A549 (cell line): ENCODE measurements at places on chromosomes 7 and 10.
A peak's percentile ranks its signal among the peaks of the same experiment; 100 is the strongest.

GRCh38 chr7:130417213-130417612, 23.6 kb downstream of the CEP41 start:
- DNase-seq, result no peak

DNA sequence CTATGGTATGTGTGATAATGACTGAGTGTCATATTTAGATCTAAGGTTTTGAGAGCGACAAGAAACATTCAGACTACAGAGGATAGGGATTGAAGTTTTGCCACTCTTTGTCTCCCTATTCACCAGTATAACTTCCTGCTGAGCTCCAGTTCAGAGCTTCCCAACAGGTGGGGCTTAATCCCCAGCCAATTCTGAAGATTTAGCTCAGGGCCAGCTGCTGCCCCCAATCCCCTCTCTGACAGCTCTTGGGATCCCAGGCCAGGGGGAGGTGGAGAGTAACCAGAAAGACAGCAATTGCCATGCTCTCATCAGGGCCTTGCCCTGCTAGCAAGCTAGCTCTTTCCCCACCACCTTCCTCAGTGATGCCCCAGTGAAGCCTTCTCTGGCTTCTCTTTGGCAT, 57.8 kb downstream of the TRIL start:
- DNase-seq, result no peak

GRCh38 chr10:109022417-109023049, 900.8 kb downstream of the XPNPEP1 start:
- no peak for DNase-seq

DNA sequence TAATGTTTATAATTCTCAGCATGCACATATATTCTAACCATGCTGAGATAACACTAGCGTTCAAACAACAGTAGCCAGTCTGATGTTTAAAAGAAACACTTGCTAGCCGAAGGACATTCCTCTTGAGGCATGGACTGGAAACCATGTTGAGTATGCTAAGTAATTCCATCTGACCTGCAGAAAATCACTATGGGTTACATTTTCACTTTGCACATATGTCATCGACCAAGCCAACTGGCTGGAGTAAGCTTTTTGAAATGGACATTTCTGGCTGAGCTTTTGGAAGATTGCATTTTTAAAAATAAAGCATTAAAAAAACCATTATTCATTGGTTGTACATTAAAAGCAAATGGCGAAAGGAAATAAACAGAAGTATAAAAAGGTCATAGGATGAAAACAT, 88.2 kb downstream of the BBS9 start:
- DNase-seq, result no peak

GRCh38 chr10:76317078-76317477, 885.7 kb downstream of the LRMDA start:
- no peak for DNase-seq

GRCh38 chr7:139294951-139295575, 46.1 kb upstream of the FMC1 start:
- no peak for DNase-seq

- peak; percentile 85 for DNase-seq
Measured at GRCh38 chr10:44959247-44960087, at the start of gene RASSF4. Gene RASSF4 (plus strand): TSS chr10:44959802. CDS start chr10:44970203, 10,401 bp downstream.
